ENCODE measurements at places on chromosomes 5 and 9.

GRCh38 chr5:163105456-163105855 is 331.9 kb upstream of the CCNG1 start:
- H3K4me3 ChIP-seq: no peak overlapping the region
- H3K27ac ChIP-seq: no peak overlapping the region
- no peak for DNase-seq
- H3K36me3 ChIP-seq: no peaks in the 10 kb centered on the region
- no peaks in the 10 kb centered on the region for H3K27me3 ChIP-seq

DNA sequence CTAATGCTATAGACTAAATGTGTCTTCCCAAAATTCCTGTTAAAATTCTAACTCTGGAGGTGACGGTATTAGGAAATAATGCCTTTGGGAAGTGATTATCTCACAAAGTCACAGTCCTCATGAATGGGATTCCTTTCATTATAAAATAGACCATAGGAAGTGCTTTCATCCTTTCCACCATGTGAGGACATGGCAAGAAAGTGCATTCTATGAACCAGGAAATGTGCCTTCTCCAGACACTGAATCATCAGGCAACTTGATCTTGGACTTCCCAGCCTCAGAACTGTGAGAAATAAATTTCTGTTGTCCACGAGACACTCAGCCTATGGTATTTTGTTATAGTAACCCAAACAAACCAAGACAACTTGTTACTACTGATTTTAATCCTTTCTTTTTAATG is 582.4 kb upstream of the C9orf72 start:
- H3K27ac ChIP-seq: no peak overlapping the region
- DNase-seq: no peak
- H3K4me1 ChIP-seq: no peaks in the 10 kb centered on the region
- H3K27me3 ChIP-seq: no peaks in the 10 kb centered on the region

DNA sequence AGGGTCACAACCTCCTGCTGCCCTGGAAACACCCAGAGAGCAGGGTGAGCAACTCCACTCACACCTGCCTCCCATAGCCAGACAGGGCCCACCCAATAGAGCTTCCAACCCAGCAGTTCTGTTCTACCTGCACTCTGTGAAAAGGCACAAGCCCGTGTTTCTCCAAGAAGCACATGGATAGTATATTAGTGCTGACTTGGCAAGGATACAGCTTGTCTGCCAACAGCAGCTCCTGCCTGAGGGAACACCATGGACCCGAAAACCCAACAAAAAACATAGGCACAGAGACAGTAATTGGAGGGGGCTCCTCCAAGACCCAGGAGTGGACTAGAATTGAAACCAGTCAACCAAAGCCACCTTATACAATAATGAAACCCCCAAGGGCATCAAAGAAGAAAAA is 48.6 kb downstream of the CDKN2A start:
- DNase-seq: no peak
- no peak overlapping the region for H3K4me3 ChIP-seq
- no peaks in the 10 kb centered on the region for H3K4me1 ChIP-seq
- H3K27ac ChIP-seq: no peak overlapping the region
- H3K27me3 ChIP-seq: peaks cover 3% of the 10 kb centered on the region

DNA sequence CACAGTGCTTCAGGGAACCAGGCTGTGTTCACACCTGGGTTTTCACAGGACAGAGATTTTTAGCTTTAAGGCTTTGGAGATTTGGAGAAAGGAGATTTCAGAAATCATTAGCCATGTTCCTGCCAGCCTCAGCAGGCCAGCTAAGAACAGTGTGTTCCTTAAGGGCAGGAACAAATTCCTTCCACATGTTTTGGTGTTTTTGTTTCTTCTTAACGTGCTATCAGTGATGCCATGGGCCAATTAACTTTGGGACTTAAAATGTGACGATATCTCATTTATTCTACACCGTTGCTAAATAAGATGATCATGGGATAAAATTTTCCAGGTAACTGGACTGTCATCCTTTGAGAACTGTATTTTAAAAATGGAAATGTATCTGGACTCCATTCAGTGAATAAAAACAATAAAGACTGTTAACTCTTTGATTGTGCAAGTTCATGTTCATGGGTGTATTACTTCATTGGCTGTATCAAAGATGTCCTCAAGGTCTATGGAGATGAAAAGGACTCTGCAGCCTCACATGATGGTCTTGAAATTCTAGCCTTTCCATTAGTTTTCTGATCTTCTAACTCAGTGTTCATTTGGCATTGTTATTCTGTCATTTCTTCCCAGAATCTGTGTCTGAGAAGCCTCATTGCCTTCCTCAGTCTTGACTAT is 72.3 kb downstream of the ZNF366 start:
- no peaks in the 10 kb centered on the region for H3K36me3 ChIP-seq
- H3K4me1 ChIP-seq: no peaks in the 10 kb centered on the region
- no peak overlapping the region for H3K27ac ChIP-seq
- DNase-seq: no peak
- H3K27me3 ChIP-seq: no peaks in the 10 kb centered on the region

- H3K27me3 ChIP-seq: no peaks in the 10 kb centered on the region
- H3K4me1 ChIP-seq: no peaks in the 10 kb centered on the region
- H3K27ac ChIP-seq: no peak overlapping the region
- DNase-seq: no peak
Observed at GRCh38 chr5:27511061-27511460, 472.7 kb upstream of the CDH9 start.

- DNase-seq: no peak
- H3K27me3 ChIP-seq: no peaks in the 10 kb centered on the region
- H3K27ac ChIP-seq: no peak overlapping the region
- H3K36me3 ChIP-seq: no peaks in the 10 kb centered on the region
- H3K4me3 ChIP-seq: no peak overlapping the region
Observed at GRCh38 chr5:174563899-174564298, 160.5 kb upstream of the MSX2 start.

- no peaks in the 10 kb centered on the region for H3K27me3 ChIP-seq
- no peak overlapping the region for H3K4me3 ChIP-seq
- H3K4me1 ChIP-seq: no peaks in the 10 kb centered on the region
- H3K36me3 ChIP-seq: no peaks in the 10 kb centered on the region
Observed at GRCh38 chr9:87778996-87779395, 53.1 kb downstream of the CTSL start.

DNA sequence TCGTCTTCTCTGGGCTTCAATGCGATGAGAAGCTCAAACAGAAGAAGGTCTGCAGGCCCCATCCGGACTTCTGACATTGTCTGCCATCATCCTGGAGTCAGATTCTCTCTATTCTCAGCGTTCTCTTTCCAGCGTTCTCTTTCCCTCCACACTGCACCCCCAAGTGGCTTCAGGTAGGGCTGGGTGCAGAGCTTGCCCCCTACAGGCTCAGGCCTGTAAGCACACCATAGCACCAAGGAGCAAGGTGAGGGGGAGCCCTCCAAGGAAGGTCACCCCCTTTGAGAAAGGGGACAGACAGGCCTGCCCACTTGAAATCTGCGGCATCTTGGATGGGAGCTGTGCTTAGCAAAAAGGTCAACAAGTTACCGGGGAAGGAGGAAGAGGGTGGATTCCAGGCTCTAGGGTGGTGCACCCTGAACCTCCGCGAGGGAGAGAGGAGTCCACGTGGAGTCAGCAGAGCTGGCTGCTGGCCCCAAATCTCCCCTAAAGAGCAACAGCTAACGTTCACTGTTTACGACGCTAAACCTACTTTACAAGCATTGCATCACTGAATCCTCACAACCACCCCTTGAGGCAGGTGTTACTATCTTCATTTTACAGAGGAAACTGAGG is 27.5 kb downstream of the GPX3 start:
- H3K36me3 ChIP-seq: peaks cover 72% of the 10 kb centered on the region
- DNase-seq: no peak
- H3K27ac ChIP-seq: no peak overlapping the region
- H3K27me3 ChIP-seq: no peaks in the 10 kb centered on the region

DNA sequence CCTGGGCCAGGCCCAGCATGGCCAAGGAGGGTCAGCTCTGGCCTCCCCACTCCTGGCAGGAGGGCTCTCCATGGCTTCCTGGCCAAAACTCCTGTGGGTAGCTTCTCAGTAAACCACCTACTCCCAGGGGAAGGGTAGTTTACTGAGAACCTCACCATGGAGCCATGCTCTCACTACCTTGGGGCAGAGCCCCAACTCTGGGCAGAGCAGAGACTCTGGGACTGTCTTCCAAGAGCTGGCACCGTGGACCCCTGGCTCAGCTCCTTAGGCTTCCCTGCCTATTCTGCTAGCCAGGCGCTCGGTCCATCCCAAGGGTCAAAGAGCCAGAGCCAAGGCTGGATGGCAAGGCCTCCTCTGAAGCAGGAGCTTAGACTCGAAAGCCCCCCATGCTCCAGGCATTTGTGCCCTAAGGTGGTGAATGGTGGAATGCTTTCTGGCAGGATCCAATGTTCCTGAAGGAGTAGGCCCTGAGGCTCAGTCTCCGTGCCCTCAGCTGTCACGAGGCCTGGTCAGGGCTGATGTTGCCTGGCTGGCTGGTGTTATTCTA is 19.6 kb downstream of the TCF7 start:
- DNase-seq: peak; percentile 34
- peak overlapping the region; percentile 67 for H3K4me3 ChIP-seq
- peaks cover 100% of the 10 kb centered on the region for H3K4me1 ChIP-seq
- peaks cover 63% of the 10 kb centered on the region for H3K36me3 ChIP-seq
- no peak overlapping the region for H3K27ac ChIP-seq

DNA sequence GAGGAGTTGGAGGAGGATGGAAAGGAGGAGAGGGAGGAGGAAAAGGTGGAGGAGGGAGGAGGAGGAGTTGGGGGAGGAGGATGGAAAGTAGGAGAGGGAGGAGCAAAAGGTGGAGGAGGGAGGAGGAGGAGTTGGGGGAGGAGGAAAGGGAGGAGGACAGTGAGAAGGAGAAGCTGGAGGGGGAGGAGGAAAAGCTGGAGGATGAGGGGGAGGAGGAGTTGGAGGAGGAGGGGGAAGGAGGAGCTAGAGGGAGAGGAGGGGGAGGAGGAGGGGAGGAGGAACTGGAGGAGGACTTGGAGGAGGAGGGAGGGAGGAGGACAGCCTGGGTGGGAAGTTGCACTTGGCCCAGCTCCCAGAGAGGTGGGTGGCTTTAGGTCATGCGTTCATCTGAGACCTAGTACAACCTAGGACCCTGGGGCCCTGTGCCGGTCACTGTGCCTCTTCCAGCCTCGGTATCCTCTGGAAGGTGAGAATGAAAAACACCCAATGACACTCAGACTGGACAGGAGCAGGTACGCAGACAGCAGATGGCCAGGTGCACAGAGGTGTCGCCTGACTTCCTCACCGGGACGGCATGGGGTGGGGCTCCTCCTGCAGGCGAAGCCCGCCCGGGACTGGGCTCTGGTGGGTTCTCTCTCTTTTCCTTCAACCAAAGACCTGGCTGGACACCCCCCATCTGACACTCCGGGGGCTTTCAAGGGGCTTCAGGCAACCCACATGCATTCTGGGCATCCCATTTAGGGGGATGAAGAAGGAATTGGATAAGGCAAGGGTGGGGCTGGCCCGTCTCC is 12.2 kb upstream of the SLC2A6 start:
- peaks cover 4% of the 10 kb centered on the region for H3K27me3 ChIP-seq
- no peak for DNase-seq
- no peaks in the 10 kb centered on the region for H3K36me3 ChIP-seq
- no peak overlapping the region for H3K27ac ChIP-seq
- no peak overlapping the region for H3K4me3 ChIP-seq

DNA sequence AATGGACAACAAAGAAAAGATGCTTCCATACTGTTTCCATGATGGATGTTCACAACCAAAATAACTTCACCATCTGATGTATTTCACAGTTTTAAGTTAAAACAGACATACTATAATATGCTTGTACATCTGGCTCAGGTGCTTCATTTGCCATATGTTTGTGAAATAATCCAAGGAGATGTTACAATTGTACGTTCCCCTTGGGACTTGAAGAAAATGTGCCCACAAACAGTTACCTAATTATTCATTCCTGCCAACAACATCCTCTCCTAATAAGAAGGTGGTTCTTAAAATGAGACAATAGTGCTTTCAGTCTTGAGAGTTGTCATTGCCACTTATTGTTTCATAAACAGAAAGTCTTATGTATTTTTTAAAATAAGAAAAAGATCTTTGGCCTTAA is 33.1 kb upstream of the SMARCA2 start:
- no peak overlapping the region for H3K4me3 ChIP-seq
- DNase-seq: no peak
- H3K27ac ChIP-seq: no peak overlapping the region
- no peaks in the 10 kb centered on the region for H3K4me1 ChIP-seq

DNA sequence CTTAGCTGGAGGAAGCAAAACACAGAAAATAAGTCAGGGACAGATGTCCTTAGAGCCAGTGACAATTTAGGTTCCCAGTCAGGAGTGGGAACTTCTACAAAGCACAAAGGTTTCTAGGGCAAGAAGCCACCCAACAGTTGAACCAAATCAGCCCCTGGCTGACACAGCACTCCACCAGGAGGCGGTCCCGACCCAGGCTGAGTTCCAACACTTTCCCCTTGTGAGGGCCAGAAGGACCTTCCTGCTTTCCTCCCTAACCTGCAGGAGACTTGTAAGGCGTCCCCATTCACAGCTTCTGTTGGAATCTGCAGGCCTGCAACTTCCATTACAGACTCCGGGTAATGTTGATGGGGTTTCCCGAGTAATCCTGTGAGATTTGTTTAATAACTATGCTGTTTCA is 416.4 kb upstream of the IRX1 start:
- no peak overlapping the region for H3K27ac ChIP-seq
- H3K4me3 ChIP-seq: no peak overlapping the region
- H3K4me1 ChIP-seq: no peaks in the 10 kb centered on the region
- H3K36me3 ChIP-seq: no peaks in the 10 kb centered on the region

GRCh38 chr5:135539430-135540005 is 3.8 kb upstream of the NEUROG1 start:
- no peak overlapping the region for H3K4me3 ChIP-seq
- no peaks in the 10 kb centered on the region for H3K36me3 ChIP-seq
- H3K4me1 ChIP-seq: peaks cover 9% of the 10 kb centered on the region
- no peak overlapping the region for H3K27ac ChIP-seq

GRCh38 chr5:148465381-148466235 is 81.8 kb downstream of the FBXO38 start:
- no peaks in the 10 kb centered on the region for H3K4me1 ChIP-seq
- no peak overlapping the region for H3K4me3 ChIP-seq
- no peaks in the 10 kb centered on the region for H3K27me3 ChIP-seq
- no peak for DNase-seq
- no peak overlapping the region for H3K27ac ChIP-seq

DNA sequence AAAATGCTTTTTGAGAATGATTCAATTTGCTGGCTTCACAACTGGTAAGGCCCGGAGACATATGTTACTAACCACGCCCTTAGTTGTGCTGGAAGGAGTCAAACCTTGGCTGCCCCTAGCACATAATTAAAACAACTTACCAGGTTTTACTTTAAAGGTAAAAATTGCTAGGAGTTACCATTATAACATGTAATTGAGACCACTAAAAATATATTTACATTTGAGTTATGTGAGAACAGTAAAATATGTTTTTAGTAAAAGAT is 435.6 kb upstream of the CDH9 start:
- no peak overlapping the region for H3K4me3 ChIP-seq
- no peak for DNase-seq
- no peaks in the 10 kb centered on the region for H3K27me3 ChIP-seq
- no peaks in the 10 kb centered on the region for H3K36me3 ChIP-seq

DNA sequence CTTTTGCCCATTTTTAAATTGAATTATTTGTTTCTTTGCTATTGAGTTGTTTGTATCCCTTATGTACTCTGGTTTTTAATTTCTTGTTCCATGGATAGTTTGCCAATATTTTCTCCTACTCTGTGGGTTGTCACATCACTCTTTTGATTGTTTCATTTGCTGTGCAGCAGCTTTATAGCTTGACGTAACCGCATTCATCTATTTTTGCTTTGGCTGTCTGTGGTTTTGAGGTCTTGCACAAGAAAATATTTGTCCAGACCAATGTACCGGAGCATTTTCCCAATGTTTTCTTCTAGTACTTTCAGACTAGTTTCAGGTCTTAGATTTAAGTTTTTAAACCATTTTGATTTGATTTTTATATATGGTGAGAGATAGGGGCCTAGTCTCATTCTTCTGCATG is 36.2 kb upstream of the ZNF366 start:
- H3K4me3 ChIP-seq: no peak overlapping the region
- no peaks in the 10 kb centered on the region for H3K4me1 ChIP-seq
- H3K27me3 ChIP-seq: no peaks in the 10 kb centered on the region
- DNase-seq: no peak

All from CD8-positive, alpha-beta memory T cell (primary cell).